Right lung (tissue), 10 donors: ENCODE measurements at places on chromosomes 13 and 19. TPM values are rescaled to one million over a fixed set of nuclear protein-coding genes. Genes with fewer than 3 reads are reported as not detected.

DNA sequence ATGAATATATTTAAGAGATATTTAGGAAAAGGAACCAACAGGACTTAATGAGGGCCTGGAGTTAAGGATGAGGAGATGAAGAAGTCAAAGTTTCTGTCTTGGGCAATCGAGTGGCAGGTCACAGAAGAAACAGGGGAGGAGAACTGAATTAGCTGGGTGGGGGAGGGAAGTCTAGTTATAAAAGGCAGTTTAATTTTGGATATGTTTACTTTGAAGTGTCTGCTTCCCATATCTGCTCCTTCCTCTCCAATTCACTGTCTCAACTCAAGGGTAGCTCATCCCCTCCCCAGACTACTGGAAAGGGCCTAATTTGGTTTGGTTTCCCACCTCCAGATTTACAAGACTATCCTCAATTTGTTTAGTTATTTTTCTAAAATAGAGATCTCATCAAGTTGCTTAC is 195.9 kb downstream of the VWA8 start:
- no peak for DNase-seq

DNA sequence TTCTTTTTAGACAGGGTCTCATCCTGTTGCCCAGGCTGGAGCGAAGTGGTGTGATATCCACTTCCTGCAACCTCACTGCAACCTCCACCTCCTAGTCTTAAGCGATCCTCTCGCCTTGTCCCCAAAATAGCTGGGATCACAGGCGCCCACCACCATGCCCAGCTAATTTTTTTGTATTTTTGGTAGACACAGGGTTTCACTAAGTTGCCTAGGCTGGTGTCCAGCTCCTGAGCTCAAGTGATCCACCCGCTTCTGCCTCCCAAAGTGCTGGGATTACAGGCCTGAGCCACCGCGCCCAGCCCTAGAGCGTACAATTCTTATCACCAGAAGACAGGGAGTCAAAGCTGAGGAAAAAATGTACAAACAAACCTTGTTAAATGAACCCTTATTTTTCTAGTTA is 4.5 kb upstream of the ELOF1 start:
- no peak for DNase-seq

DNA sequence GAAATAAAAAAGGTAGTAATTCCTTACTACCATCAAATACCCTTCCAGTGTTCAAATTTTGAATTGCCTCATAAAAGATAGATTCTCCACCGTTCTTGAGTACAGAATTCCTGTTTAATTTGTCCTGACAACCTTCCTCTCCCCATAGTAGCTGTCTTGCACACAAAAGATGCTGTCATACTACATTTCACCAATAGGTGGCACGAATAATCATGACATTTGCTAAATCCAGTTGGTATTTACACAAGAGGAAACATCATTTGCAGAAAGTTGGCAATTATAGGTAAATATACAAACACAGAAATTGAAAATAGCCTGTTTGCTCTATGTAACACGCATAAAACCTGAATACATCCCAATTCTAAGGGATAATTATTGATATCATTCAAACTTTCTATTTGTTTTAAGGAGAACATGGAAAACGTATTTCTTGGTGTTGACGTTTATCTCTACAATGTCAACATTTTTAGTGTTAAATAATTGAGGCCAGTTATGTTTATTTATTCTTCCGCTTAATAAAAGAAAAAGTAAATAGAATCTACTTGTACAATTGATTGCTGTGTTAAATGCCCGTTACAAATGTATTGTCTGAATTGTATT is 58.3 kb upstream of the CLDN10 start:
- peak; percentile 45 for DNase-seq

DNA sequence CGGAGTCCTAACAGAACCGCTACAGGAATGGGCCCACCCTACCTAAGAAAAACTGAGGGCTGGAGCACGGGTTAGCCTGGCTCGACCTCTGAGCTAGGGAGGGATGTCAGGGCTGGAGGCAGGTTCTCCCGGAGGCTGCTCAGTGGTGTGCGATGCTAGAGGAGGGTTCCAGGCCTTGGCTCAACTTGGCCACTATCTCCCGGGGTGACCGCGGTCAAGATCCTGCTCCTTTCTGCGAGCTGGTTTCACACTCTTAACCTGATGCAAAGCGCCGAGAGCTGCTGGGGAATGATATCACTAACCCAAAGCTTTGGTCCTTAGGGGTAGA is 301 bp downstream of the POP4 start:
- DNase-seq = no peak

MYO1F gene
- polyA plus RNA-seq = 11.0 TPM

ZNF132 gene
- 10.2 TPM for polyA plus RNA-seq
